ENCODE measurements at places on chromosomes 12 and 14.

DNA sequence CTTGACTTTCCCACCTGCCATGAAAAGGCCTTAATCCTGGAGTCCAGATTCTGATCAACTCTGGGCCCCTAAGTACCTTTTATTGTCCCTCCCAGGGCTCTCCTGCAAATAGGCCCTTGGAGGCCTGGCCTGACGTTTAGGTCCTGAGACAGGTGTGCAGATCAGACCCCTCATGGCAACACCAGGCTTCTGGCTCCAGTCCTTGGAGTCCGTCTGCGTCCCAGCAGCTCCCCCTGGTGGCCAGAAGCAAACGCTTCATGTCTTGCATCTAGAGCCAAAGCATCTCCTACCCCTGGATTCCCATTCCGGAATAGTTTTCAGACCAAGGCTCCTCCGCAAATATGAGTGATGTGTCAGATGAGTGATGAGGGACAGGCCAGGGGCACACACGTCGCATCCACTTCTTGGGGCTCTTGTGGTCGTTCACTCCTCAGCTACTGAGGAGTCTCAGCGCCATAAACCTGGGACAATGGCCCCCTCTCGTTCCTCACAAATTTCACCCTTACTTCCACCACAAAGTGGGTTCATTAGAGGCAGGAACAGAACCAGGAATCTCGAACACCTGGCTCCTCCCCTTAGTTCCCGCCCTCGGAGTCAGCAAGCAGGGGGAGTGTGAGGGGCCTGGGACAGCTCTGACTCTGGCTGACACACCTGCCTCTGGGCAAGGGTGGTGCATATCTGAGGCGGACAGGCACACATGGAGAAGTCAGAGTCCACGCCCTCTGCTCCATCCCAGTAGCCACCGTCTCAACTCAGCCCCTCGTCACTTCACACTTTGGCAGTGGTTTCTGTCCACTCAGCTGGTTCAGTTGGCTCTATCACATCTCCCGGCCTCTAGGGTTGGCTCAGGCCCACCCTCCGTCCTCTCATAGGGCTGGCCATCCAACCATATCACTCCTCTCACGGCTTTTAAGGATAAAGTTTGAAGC, 77.9 kb upstream of the PWP1 start:
- DNase-seq, result peak; percentile 55

DNA sequence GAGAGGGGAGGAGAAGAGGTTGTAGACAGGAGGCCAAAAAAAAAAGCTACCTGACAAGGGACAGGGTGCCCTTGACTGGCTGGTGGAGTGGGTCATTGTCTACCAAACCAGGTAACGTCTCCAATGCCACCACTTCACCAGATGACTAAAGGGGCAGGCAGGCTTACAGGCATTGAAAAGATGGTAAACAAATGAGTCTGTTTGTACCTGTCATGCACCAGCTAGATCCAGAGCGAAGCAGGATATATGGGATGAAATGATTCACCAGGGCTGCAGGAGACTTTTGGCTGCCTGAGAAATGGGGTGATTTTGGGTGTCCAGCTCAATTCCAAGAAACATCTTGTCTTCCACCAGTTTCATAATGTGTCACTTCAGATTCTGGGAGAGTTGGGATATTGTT, 4.0 kb downstream of the C12orf54 start:
- DNase-seq, result peak; percentile 92

- DNase-seq, result peak; percentile 19
These were observed 34.2 kb downstream of the TBX5 start for GRCh38 chr12:114371733-114372132.

DNA sequence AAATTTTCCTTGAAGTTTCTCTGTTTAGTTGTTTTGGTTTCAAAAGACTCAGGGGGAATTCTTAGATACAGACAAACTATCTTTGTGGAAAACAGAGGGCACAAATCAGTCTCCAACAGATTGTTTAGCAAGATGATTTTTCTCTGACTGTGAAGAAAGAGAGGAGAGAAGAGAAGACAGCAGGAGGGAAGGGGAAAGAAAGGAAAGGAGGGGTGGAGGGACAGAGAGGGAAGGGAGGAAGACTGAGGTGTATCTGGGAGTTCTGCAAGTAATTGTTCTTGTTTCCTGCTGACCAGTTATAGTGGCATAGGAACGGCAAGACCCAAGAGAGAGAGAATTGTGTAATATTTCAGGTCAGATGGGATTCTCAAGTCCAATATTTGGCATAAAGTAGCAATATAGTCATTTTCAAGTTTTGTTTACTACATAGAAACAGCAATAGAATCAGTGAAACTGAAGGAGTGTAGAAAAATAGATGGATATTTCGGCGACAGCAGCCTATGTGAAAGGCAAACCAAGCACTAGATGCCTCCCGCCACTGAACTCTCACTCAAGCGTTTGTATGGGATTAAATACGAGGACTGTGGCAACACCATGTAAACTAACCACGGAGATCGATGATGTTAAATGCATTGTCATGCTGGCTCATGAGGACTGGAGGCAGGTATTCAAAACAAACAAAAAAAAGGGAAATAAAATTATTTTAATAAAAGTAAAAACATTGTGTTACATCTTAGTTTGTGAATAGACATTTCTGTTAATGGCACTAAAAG, 342.5 kb downstream of the SLC16A7 start:
- DNase-seq, result no peak

GRCh38 chr14:102991376-102991775, 66.0 kb downstream of the CDC42BPB start:
- DNase-seq, result no peak
